ENCODE measurements at places on chromosomes 7 and 10.

GRCh38 chr10:127472976-127473375 is 76.1 kb upstream of the NPS start:
- no peak for DNase-seq

- no peak for DNase-seq
Measured at GRCh38 chr7:99254390-99254789, 18.2 kb upstream of the MYH16 start.

- DNase-seq, result peak; percentile 67
Measured at GRCh38 chr10:112721080-112721698, 228.9 kb upstream of the TCF7L2 start.

DNA sequence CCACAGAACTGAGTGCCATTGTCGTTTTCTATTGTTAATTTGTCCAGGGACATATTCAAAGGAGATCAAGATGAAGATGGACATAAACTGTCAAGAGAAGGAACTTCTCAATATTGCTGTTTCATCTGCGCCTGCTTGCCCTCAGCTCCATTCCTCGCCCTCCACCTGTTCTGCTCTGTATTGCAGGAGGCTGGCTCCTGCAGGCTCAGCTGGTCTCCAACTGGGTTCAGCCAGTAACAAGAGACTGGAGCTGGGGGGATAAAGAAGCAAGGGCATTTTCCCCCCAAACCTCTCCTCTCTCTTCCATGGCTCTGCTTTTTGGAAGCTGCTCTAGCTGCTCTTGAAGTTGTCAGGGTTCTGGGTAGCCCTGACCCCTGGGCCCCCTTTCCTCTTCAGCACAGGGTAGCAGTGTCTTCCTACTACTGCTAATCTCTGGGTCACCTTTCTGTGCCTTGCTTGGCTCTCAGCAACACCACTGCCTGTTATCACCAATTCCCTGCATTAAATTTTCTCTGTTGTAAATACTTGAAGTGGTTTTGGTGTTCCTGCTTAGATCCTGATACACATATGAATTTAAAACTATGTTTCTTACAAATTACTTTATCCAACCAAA is 149.0 kb upstream of the FGFR2 start:
- DNase-seq, result no peak

DNA sequence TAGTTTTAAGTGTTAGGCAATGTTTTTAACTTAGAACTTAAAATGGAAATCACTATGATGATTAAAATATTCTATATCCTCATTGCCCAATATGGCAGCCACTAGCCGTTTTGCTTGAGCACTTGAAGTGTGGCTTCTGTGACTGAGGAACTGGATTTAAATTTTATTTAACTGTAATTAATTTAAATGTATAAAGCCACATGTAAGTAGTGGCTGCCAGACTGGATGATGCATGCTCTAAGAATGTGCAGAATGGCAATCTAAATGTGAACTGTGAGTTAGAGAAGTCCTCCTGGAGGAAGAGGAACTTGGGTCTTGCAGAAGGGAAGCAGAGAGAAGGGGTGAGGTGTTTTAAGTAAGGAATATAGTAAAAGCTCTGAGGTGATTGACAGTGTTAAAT is 451.4 kb downstream of the SUGCT start:
- peak; percentile 10 for DNase-seq

GRCh38 chr10:75202321-75203045 is 8.1 kb upstream of the VDAC2 start:
- no peak for DNase-seq

GRCh38 chr7:17530741-17531421 is 232.4 kb downstream of the AHR start:
- peak; percentile 54 for DNase-seq

GRCh38 chr7:27157702-27158431 is 1.4 kb upstream of the HOXA7 start:
- DNase-seq, result no peak

GRCh38 chr10:124546957-124547646 is 85.5 kb downstream of the LHPP start:
- DNase-seq, result no peak

- DNase-seq, result no peak
Measured at GRCh38 chr10:70571636-70572439, 30.7 kb downstream of the PRF1 start.

GRCh38 chr7:24572393-24572996 is 757 bp upstream of the PALS2 start:
- DNase-seq, result no peak
